ENCODE measurements at places on chromosomes 12 and 14.

DNA sequence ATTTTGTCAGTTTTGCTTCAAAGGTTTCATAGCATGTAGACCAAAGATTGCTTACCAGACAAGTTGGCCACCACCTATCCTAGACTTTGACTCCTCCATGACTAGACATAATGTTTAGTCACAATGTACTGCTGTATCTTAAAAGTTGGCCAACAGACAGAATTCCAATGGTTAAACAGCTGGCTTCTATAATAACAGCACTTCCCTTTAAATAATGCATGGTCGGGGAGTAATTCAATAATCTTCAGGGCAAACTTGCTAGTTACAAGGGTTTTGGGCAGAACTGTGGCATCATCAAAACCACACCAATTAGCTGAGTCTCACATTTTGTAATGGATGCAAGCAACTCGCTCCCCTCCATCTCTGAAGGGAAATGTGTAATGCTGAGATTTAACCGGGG lies 56.9 kb downstream of the IGF1 start:
- DNase-seq: no peak

DNA sequence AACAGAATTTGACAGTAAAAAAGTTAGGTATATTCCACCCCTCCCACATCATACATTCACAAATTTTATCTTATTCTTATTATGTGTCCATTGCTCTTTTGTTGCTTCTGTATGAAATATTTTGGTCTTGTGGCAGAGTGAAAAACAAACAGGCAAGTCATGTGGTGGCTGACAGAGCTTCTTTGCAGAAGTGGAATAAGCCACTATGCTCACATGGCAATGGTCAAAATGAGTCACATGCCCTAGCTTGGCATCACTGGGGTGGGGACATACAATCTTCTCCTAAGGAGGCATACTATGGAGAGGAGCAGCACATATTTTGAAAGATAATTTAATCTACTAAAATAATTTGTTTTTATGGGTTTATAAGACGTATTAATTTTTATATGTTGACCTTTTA lies 27.7 kb upstream of the CMA1 start:
- no peak for DNase-seq

DNA sequence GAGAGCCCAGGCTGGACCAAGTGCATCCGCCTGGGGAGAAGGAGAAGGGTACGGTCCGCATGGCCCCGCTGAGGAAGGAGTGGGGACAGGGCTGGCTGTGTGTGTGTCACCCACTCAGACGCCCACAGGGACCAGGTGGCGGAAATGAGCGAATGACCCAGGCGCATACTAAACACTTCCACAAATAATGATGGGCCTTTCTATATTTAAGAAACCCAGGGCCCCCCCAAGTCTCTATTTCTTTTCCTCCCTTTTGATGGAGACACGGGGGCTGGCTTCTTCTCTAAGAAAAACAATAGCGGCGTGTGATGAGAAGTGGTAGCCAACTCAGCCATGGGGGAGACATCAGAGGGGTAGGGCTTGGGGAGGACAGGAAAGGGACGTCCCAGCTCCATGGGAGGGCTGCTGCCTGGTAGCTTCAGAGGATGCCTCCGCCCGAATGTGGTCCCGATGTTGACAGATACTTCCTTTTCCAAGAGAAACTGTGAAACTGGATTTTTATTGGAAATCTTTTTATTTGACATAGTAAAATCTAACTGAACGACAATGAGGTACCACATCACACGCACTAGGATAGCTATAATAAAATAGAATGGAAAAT lies 6.3 kb upstream of the MAP1LC3B2 start:
- no peak for DNase-seq

GRCh38 chr14:90797919-90798318 lies 18.3 kb downstream of the TTC7B start:
- DNase-seq: no peak

GRCh38 chr12:42338280-42338679 lies 12.3 kb downstream of the PPHLN1 start:
- DNase-seq: no peak

DNA sequence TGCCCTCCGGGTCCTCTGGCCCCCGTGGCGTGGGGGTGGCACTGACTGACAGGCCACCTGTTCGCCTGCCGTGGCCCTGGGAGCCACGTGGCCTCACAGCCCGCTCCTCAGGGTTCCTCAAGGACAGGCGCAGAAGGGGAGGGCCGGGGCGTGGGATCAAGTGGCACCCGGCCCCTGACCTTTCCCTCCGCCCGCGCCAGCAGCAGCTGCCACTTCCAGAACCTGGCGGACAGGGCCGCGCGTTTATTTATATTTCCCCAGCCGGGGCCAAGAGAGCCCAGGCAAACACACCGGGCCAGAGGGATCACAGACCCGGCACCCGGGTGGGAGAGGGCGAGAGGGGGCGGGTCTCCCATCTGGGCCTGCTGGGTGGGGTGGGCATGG lies 92.6 kb downstream of the RFLNA start:
- DNase-seq: no peak

- no peak for DNase-seq
Measured at GRCh38 chr12:21538061-21538653, 12.1 kb downstream of the SPX start.

DNA sequence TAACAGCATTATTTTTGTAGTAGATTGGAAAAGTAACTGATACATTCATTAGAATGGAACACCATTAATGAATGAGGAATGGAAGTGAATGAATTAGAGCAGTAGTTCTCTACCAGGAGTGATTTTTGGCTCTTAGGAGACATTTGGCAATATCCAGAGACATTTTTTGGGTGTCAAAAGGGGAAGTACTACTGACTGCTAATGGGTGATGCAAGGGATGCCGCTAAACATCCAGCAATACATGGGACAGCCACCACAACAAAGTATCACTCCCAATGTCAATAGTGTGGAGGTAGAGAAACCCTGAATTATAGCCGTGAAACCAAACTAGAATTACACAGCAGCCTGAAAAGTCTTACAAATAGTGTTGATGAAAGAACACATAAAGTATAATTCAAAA lies 1.5 kb downstream of the CHURC1 start:
- no peak for DNase-seq

DNA sequence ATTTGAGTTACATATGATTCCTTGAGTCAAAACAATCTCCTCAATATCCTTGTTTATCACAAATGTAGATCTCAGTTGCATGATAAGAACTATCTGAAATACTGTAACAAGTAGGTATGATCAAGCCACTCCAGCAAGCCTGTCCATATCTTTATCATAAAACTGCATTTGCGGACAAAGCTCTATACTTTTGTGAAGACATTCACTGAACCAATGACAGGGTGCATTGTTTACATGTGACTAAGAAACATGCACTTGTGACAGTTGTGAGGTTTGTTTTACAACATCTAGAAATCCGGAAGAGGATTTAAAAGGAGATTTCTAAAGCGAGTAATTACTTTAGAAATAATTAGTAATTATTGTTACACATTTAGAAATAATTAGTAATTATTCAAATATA lies 111.7 kb downstream of the PPP2R5E start:
- DNase-seq: no peak

DNA sequence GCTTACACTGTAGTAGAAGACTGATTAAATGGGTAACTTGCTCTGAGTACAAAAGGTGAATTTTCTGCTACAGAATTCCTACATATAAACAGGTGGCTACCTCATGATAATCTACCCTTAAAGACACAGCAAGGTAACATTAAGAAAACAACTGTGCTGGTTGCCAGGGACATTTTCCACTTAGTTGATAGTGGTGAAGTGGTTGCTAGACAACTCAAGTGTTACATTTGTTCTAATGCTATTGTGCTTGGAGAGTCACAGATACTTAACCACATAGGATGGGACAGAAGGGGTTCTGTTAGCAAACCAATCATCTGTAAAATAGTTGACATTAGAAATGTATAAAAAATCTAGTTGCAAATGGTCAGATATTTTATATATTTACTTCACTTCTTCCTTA lies 870.3 kb upstream of the SEL1L start:
- no peak for DNase-seq

GRCh38 chr14:104554608-104555429 lies 24.7 kb upstream of the C14orf180 start:
- no peak for DNase-seq

DNA sequence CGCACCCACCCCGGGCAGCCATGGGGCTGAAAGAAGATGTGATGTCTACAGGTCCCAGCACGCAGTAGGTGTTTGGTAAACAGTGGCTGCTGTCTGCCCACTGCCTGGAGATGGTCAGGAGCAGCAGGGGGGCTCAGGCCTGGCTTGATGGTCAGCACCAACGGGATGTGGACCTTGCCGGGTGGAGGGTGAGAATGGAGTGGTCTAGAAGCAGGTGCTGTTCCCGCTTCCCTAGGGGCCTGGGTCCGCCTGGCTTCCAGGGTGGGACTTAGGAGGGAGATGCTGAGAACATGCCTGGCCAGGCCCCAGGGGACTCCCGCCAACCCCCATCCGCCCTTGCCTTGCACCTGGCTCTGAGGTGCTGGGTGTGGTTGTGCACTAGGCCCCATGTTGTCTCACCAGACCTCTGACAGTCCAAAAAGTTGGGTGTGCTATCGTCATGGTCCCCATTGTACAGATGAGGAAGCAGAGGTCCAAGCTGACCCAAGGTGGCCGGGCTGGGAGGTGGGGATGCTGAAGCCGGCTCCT lies 12.9 kb downstream of the FAM222A start:
- no peak for DNase-seq

DNA sequence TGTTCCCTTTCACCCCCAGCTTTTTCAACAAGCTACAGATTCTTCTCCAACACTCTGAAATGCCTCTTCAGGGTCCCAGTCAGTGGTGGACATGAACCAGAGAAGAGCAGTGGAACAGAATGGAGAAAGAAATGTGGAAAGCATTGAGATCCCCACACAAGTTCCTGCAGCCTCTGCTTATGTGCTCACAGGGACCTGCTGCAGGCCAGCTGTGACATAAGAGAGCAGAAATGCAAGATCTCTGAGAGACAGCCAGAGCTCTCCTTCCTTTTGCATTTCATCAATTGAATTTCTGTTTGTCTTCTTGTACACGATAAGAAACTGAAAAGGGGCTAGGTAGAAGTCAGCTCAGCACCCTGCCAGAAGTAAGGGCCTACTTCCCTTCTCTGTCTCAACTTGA lies 6.2 kb downstream of the MDM1 start:
- DNase-seq: no peak

DNA sequence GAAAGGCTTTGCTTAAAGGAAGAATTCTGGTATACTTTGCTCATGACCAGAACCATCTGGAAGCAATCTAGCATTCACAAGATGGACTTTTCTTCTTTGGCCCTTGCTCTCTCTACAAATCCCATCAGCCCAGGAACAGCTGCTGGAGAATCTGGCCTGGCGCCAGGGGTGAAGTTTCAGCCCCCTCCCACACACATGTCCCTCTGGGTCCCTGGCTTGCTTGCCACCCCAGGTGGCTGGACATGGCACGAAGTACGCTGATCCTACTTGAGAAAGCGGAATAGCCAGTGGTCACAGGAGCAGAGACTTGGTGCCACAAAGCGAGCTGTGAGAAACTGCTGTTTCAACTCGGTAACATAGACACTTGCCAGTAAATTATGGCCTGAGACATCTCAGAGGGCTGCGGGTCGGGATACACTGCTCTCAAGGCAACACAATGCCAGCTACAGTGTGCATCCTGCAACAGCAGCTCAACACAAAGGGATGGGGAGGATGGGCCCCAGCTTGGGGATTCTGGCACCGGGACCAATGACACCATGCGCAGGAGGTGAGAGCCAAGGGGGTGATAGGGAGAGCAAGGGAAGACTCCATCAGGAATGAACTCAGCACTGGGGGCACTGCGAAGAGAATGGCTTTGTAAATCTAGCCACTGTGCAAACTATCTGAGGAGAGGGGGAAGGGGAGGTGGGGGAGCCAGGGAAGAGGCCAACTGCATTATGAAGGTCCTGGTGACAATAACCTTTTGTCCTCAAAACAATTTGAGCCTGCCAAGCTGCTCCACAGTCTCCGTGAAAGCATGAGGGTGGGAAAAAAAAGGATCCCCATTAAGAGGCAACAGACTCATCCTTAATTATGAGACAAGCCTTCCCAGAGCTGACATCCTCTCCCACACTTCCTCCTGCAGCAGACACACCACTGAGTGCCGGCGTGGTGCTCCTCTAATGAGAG lies 219.9 kb downstream of the PPM1H start:
- peak; percentile 31 for DNase-seq

GRCh38 chr12:107236824-107237511 lies 143.6 kb upstream of the CRY1 start:
- no peak for DNase-seq

DNA sequence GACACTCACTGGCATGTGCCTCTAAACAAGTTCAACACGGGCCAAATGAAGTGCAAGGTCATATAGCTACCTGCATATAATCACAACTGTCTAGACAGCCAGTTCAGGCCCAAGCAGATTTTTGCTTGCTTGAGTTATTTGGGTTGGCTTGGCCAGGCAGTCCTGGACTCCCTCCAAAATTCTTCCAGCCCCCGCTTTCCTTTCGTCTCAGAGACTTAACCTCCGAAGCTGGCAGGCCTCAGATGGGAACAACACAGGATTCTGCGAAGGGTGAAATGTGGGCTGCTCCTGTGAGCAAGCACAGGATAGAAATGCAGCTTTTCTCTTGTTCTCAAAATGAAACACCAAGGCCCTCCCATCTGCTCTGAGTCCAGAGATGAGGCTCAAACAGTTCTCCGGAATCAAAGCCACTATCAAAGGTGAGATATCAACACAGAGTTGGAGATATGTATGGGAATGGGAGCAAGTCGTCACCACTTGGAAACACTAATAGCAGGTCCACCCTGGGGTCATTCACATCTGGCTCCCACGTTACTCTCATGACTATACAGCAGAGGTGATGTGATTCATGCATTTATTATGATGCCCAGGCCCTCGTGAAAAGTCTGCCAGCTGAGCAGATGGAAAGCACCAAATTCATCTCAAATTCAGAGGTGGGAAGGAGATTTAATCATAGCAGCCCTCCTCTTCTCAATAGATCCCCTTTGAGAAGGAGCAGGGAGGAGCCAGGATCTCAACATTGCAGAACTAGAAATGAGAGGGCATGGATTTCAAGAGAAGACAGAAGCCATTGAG lies 389.8 kb downstream of the NUAK1 start:
- DNase-seq: peak; percentile 1

DNA sequence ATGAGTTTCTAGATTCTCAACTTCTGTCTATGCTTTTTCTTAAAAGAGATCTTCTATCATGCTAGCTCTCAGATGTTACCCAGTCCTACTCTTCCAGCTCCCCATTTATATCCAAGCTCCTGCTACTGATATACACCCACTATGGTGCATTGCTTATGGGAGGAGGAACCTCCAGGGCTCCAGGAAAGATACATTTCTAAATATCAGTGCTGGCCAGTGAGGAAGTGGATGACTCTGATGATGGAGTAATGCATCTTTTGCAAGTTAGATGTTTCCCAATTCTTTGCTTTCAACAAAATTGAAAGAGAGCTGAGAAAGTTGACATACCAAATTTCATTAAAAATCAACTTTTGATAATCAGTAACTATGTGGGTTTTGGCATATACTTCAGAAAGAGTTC lies 105.7 kb upstream of the RESF1 start:
- DNase-seq: no peak

- DNase-seq: no peak
Measured at GRCh38 chr12:78483767-78484315, 380.7 kb upstream of the SYT1 start.

- DNase-seq: peak; percentile 48
Measured at GRCh38 chr14:91059576-91060350, 678 bp downstream of the RPS6KA5 start.

Measured in nucleus accumbens (tissue), 56 donors.